Stimulated activated CD8-positive, alpha-beta memory T cell treated with anti-CD3 and anti-CD28 coated beads, Interleukin-4, amount 100 ng/mL, for 1 hour (primary cell): ENCODE measurements at places on chromosomes 1 and 21.

DNA sequence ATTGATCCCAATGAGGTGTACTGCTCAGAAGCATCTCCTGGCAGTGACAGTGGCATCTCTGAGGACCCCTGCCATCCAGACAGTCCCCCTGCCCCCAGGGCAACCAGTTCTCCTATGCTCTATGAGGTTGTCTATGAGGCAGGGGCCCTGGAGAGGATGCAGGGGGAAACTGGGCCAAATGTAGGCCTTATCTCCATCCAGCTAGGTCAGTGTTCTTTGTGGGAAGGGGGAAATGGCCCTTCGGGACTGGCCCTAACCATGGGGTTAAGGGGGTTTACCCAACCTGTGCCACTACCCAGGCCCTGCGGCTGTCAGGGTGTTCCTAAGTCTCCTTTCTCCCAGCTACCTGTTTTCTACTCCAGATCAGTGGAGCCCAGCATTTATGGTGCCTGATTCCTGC, 1.3 kb downstream of the CREB3L4 start:
- no peak for DNase-seq

DNA sequence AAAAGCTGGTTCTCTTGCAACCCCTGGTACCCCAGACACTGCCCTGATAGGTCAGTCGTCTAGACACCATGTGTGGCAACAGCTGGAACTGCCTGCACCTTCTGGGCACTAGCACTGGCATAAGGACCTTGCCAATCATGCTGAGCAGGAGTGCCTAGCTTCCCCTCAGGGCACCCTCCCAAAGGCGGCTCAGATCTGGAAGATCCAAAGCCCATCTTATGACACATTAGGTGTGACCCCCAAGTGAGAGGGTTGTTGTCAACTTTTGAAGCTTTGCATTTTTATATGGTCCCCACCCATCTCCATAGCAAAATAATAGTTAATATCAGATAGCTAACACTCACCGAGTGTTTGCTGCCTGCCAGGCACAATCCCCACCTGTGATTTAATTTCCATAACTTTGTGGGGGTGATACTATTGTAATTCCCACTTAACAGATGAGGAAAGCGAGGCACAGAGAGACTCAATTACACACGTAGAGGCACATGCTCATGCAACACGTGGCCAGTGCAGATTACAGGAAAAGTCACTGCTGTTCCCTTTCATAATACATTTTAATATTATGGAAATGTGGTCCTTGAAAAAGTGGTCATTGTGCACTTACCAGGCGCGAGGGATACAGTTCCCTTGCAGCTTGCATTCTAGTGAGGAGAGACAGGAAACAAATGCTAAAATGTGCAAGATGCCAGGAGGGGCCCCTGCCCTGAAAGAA, 25.8 kb downstream of the EXOC8 start:
- DNase-seq = no peak

DNA sequence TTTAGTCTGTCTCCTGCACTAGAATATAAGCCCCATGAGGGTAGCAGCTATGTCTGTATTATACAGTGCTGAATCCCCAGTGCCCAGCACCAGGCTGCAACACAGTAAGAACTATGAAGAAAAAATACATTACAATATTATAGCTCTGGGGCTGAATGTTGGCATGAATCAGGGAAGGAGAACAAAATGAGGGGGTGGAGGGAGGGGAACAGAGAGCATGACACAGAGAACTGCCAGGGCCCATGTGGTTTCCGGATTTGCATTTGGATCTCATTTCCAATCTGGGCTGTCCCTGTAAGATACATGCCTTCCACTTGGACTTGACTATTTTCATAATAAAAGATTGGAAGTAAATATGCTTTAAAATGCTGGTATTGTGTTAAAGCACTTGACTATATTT, 35.8 kb downstream of the C1orf198 start:
- DNase-seq = no peak

DNA sequence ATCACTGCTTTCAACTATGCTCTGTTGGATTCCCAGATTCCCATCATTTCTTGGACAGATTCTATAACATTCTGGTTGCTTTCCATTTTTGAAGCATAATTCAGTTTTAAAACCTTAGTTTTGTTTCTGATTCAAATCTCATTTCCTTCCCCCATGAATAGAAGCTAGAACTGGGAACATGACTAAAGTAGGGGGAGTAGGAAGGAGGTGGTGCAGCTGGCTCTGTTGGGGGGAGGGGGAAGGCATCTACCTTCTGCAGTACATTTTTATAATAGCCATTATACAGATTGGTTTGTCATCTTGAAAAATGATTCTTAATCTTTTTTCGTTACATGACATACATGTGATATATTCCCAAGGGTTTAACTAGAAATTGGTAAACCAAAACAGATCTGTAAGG, 48.1 kb downstream of the SMG7 start:
- DNase-seq = no peak

GRCh38 chr1:10687251-10687651, 109.2 kb downstream of the CASZ1 start:
- no peak for DNase-seq

DNA sequence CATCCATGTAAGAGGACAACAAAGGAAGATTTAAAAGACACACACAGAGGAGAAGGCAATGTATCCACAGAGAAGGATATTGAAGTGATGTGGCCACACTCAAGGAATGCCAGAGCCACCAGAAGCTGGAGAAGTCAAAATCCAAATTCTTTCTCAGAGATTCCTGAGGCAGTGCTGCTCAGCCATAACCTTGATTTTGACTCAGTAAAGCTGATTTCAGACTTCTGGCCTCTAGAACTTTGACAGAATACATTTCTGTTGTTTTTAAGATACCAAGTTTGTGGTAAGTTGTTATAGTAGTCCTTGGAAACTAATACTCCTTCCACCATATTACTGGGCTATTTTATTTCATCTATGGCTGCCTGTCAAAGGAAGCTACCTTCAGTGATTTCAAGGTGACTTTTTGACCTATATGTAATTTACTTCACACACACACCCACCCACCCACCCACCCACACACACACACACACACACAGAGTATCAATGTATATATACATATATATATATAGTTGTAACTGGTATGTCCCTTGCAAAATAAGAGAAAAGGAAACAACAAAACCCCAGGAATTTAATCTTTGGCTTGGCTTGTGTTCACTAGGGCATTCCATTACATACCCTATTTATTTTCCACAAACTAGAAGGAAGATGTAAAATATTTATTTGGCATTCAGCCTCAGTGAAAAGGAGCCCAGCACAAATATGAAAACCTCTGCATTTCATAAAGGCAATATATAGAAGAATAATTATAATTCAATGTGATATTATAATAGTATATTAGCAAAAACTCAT, 142.1 kb upstream of the PTGFR start:
- DNase-seq = no peak

DNA sequence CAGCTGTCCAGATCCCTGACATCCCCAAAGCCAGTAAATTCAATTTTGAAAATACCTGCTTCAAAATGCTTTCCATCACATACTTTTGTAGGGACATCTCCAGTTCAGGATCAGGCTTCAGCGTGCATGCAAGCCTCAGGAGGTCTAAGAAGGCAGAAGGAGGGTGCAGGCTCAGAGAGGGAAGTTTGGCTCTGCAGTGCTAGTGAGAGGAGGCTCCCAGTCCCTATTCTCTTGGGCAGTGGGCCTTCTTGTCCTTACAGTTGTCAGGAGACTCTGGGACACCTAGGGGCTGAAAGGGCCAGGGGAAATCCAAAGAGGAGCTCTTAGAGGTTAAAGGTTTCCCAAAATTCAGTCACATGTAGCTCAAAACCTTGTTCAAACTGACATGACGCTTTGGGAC, 20.1 kb downstream of the ADCY10 start:
- DNase-seq = no peak

DNA sequence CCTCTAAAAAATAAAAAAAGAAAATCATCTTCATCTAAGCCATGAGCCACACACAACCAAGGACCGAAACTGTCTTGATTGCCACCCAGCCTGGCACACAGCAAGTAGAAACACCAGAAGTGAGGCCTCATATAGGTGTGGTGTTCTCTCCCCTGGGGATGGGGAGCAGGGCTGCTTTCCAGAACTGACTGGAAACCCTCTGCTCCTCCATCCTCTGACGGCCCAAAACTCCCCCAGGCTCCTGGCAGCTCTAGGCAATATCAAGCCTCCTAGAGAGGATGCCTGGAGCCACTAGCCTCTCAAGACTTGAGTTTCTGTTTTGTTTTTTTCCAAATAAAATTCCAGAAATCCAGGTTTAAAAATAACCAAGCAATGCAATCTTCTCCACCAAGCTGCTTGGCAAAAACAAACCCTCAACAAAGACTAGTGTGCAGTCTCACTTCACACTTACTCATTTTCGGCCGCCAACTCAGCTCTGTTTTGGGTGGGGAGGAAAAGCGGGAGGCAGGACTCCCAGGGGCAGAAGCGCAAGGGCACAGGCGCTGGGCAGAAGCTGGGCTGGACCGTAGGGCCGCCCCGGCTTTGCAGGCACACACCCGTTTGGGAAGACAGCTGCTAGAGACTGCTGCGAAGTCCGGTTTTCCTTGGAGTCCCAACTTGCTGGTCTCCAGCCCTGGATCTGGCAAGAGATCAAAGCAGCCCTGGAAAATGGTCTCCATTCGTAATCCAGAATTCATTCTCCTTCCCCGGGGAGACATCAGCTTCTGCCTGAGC, 78.2 kb upstream of the CAPZB start:
- no peak for DNase-seq
